ENCODE measurements at places on chromosomes 13 and 19.

DNA sequence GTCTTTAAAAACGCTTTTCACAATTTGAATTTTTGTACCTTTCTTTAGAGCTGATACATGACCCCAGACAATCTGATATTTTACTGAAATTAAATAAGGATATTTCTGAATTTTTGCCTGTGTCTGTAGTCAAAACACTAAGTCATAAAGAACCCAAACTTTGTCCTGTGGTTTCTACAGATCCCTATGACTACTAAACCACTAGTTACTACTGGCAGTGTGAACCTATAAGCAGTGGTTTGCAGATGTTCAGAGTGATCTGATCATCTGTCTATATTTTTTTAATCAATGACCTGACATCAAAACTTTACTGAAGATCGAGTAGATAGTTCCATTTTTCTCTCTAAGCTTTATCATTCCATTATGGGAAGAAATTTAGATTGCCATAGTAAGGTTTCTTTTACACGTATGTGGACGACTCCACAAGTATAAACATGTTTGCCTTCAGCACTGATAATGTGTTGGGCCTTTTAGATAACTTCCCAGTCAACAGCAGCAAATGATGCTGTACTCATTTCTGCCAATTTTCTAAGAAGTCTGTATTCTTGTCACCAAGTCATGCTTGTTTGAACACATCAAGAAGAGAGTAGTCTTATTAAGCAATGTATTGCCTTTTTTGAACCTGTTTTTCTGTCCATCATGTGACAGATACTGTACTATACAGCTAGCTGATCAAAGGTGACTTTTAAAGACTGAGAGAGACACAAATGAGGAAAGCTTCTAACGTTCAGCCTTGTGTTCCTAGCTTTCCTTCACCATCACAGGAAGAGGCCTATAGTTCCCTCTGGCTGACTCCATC, 21.8 kb downstream of the POLR1D start:
- DNase-seq: peak; percentile 36

DNA sequence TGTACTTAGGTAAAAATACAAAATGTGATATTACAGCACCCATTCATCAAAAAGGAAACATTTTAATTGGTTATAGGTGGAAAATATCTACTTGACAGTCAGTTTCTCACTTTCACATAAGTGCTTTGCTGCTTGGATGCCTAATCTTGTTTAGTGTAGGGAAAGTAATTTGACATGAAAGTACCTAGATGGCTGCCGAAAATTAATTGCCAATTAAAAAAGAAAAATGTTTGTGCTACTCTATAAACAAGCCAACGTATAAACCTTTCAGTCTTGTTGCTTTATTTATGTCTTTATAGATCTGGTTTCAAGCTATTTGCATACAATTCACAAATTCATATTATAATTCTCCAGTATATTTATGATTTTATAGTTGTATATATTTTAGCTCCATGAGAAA, 729.9 kb downstream of the DACH1 start:
- DNase-seq: no peak

DNA sequence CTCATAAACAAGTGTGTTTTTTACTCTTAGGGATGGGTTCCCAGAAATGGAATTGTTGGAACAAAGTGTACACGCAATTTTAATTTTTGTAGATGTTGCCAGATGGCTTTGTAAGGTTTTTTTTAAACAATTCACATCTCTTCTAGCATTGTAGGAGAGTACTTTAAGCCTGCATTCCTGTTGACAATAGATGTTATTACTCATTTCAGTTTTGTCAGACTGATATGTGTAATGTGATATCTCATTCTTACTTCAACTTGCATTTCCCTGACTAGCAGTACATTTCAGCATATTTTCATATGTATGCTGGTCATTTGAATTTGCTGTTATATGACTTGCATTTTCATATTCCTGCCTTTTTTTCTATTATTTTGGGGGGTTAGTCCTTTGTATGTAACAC, 186.6 kb upstream of the SLITRK6 start:
- peak; percentile 10 for DNase-seq

- peak; percentile 6 for DNase-seq
Observed at GRCh38 chr13:91313103-91313502, 34.4 kb upstream of the MIR17HG start.

- peak; percentile 52 for DNase-seq
Observed at GRCh38 chr19:20078581-20079031, 806 bp downstream of the ZNF90 start.

GRCh38 chr13:39038569-39039030, 344 bp downstream of the NHLRC3 start:
- DNase-seq: peak; percentile 28

DNA sequence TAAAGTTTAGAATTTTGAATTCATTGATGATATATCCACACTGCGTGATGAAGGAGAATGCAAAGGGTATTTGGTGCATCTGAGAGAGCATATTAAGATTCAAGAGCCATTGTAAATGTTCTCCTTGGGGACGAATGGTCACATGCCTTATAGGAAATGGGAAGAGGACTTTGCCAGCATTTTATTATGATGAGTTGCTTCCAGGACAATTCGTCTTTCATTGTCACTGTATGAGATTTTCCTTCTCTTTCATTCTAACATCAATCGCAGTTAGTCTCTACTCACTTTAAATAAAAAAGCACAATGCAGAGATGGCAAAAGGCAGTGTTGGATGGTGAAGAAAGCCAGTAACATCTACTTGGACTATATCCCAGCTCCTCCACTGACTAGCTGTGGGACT, 21.4 kb downstream of the WDFY2 start:
- no peak for DNase-seq

GRCh38 chr13:54637366-54637765, 1608.8 kb downstream of the OLFM4 start:
- DNase-seq: no peak

DNA sequence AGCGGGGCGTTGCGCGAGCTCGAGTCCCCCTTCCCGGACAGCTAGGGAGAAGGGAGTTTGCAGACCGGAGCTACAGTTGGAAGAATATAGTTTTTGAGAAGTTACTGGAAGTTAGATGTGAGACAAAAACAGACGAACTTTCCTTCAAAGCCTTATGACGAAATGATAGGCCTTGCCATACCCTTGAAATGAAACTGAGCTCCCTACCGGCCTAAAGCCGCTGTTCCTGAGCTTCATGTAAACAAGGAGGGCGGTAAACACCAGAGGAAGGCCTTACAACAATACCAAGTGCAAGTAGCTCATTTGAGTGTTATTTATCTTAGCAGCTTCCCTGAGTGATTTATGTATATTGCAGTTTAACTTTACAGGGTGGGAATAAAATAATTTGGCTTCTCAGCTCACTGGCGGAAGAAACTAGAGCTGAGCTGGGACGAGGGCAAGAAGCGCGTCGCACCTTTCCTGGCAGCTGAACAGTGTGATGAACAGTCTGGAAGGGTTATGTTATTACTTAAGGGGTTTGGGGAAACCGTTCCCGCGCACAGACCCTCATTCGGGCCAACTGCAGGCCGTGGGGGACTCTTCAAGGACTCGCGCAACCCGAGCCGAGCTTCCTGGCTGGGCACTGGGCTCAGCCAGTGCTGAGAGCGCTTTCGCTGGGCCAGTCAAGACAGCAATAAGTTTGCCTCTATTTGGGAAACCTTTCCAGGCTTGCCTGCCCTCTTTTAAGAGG, 111.2 kb downstream of the KCNRG start:
- peak; percentile 41 for DNase-seq

DNA sequence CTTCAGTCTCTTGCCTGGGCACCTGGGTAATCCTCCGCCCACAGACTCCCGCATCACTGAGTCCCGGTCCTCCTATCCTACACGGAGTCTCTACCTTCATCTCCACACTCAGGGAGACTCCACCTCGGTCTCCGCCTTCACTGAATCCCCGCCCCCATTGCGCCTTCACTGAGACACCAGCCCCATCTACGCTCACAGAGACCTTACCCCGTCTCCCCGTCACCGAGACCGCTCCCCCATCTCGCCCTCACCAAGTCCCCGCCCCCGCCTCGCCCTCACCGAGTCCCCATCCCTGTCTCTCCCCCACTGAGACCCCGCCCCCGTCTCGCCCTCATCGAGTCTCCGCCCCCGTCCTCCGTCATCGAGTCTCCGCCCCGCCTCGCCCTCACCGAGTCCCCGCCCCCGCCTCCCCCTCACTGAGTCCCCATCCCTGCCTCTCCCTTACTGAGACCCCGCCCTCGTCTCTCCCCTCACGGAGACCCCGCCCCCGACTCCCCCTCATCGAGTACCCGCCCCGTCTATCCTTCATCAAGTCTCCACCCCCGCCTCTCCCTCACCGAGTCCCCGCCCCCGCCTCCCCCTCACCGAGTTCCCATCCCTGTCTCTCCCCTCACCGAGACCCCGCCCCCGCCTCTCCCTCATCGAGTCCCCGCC, 23.1 kb upstream of the ZNF846 start:
- peak; percentile 90 for DNase-seq

GRCh38 chr19:49453757-49454240, 774 bp downstream of the ALDH16A1 start:
- no peak for DNase-seq

GRCh38 chr13:109410868-109411267, 375.5 kb downstream of the IRS2 start:
- DNase-seq: no peak

- DNase-seq: peak; percentile 69
Observed at GRCh38 chr13:75372517-75372916, 109.5 kb downstream of the TBC1D4 start.

- DNase-seq: no peak
Observed at GRCh38 chr19:41330946-41331678, 21.1 kb downstream of the CCDC97 start.

GRCh38 chr13:96837809-96838208, 156.5 kb downstream of the OXGR1 start:
- no peak for DNase-seq

DNA sequence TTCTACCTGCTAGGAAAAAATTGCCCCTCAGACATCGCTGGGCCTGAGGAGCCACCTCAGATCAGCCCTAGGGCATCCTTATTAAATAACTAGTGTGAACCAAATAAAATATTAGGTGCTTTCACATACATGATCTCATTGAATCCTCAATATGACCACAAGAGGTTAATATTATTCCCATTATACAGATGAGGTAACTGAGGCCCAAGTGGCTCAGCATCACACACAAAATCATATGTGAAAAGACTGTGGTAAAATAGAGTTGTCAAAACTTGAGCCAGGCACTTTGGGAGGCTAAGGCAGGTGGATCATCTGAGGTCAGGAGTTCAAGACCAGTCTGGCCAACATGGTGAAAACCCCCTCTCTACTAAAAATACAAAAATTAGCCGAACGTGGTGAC, 2.9 kb upstream of the DMKN start:
- no peak for DNase-seq

DNA sequence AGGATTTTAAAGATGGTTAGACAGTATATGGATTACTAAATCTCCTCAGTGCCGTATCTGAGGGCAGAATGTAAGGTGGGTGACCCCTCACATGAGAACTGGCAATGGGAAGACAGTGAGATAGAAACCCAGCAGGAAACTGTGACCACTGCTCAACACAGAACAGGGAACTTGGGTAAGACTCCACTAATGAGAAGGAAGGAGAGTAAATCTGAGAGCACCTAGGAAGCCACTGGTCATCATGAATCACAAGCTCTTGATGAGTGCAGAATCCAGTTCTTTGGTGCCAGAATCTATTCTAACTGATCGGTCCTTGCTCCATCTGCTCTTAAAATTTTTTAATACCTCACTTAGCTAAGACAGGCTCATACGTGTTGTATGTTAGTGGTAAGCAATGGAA, 261.8 kb downstream of the KLF12 start:
- peak; percentile 23 for DNase-seq

GRCh38 chr19:51147663-51148062, 5.6 kb downstream of the SIGLEC7 start:
- no peak for DNase-seq

DNA sequence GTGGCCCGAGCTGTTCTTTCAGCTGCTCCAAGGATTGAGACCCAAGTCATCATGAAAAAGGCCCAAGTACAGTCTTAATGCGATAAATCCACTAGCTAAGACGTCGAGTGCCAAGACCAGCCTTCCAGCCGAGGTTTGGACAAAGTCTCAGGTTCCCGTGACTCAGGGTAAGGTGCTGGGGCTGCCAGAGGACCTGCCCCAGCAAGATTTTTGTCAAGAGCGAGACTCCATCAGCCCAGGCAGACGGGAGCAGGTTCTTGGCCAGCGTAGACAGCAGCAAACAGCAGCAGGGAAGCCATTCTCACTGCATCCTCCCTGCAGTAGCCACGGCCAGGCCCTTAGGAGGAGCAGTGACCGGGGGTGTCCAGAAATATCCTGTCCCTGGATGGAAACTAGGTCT, 3.4 kb downstream of the FEM1A start:
- no peak for DNase-seq

- DNase-seq: peak; percentile 30
Observed at GRCh38 chr19:14081797-14082674, 3.5 kb downstream of the C19orf67 start.

DNA sequence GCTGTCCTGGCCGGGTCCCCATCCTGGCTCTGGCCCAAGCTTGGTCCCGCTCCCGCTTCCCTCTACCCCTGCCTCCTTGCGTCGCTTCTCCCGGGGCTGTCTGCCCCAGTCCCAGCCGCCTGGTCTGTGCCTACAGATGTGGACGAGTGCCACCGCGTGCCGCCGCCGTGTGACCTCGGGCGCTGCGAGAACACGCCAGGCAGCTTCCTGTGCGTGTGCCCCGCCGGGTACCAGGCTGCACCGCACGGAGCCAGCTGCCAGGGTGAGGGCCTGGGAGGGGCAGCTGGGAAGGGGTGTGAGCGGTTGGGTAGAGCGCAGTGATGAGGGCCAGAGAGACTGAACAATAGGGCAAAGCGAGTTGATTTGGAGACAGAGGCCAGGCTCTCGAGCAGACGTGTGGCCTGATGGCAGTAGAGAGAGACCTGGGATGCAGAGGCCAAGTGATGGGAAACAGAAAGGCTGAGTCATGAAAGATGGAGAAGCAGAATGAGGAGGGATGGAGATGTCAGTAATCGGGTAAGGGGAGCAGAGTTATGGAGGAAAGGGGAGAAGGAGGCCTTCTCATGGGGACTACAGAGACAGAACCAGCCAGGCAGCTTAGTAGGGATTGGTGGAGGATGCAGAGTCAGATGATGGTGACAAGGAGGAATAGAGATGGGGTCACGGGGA, 9.4 kb downstream of the LTBP4 start:
- no peak for DNase-seq

GRCh38 chr19:33346665-33347064, 26.8 kb upstream of the CEBPG start:
- no peak for DNase-seq

DNA sequence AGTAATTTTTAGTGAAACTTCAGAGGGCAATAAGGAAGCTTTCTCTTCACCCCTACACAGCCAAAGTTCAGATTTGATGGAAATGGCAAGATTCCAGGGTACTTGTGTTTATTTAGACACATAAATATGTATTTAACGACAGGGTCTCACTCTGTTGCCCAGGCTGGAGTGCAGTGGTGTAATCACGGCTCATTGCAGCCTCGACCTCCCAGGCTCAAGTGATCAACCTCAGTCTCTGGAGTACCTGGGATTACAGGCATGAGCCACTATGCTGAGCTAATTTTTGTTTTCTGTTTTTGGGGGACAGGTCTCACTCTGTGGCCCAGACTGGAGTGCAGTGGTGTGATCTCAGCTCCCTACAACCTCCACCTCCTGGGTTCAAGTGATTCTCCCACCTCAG, 2.0 kb upstream of the SYCE2 start:
- DNase-seq: no peak

Measured in fibroblast of mammary gland (primary cell).